Kidney glomerular epithelial cell (primary cell): ENCODE measurements at places on chromosomes 7 and 10.

GRCh38 chr10:14425034-14425433 is 94.3 kb upstream of the FRMD4A start:
- no peak for DNase-seq

DNA sequence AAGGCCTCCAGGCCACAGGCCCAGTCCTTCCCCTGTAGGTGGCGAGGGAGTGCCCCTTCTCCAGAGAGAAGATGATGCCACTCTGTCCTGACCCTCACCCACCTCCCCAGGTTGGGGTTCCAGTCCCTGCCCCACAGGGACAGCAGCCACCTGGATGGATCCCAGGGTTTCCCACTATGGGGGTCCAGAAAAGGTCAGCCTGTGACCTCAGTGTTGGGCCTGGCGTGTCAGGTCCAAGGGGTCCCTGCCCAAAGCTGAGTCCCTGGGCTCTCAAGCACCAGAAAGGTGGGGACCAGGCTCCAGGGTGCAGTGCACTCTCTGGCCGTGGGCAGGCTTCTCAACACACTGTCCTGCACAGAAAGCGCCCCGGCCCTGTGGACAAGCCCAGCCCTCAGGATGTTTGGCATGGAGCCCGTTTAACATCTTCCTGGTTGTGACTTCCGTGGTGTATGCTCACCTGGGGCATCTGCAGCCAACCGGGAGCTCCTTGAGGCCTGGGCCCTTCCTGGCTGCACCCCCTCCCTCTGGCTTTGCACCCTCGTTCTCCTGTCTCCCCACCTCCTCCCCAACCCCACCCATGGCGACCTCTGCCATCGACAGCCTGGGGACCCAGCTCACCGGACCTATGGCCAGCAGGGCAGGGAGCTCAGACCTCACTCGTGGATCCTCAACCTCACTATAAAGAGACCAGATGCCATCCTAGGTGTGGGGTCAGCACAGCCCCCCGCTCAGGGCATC is 58.3 kb upstream of the PPP2R2D start:
- no peak for DNase-seq

- peak; percentile 72 for DNase-seq
Measured at GRCh38 chr10:77641788-77642397, 4.3 kb upstream of the KCNMA1 start.

- peak; percentile 76 for DNase-seq
Measured at GRCh38 chr10:11146402-11147171, 128.9 kb downstream of the CELF2 start.

- no peak for DNase-seq
Measured at GRCh38 chr10:6918305-6918704, 338.2 kb upstream of the PRKCQ start.

- DNase-seq: no peak
Measured at GRCh38 chr10:66737241-66737640, 188.6 kb upstream of the LRRTM3 start.

- DNase-seq: no peak
Measured at GRCh38 chr10:118816471-118817168, 61.9 kb upstream of the CACUL1 start.

- no peak for DNase-seq
Measured at GRCh38 chr10:119917777-119918176, 25.2 kb downstream of the SEC23IP start.

DNA sequence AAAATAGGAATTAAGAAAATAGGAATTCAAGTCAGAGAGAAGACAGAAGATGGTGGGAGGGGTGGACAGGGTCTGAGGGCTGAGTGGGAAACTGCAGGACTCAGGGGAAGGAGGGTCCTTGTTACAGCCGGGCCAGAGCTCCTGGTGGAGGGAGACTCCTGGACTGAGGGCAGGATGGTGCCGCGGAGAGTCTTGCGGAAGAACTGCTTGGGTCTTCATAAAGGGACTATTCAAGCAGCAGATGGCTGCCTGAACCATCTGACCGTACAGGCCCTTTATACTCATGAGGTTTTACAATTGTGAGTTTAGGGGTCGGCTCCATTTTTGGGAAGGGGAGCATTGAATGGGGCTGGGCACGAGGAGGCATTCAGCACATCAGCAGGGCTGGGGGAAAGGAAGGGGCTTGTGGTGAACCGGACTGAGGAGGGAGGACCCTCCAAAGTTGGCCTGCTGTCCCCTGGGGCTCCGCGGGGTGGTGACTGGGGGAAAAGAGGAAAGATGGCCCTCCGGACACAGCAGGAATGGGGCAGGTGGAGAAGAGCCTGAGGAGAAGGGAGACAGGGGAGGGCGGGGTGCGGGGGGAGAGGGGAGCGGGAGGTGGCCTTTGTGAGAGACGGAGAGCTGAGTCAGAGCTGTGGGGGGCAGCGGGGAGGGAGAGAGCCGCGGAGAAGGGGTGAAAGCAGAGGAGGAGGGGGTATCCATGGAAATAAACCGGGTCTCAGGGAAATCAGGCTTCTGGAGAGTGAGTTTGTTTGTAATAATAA is 1.5 kb downstream of the FAM131B start:
- DNase-seq: no peak

- no peak for DNase-seq
Measured at GRCh38 chr10:50400694-50401093, 149.4 kb upstream of the ASAH2 start.

- no peak for DNase-seq
Measured at GRCh38 chr10:55158633-55159032, 357.6 kb upstream of the PCDH15 start.

- DNase-seq: no peak
Measured at GRCh38 chr7:40899151-40899550, 764.3 kb downstream of the SUGCT start.

GRCh38 chr7:36186359-36187121 is 33.5 kb downstream of the EEPD1 start:
- no peak for DNase-seq

DNA sequence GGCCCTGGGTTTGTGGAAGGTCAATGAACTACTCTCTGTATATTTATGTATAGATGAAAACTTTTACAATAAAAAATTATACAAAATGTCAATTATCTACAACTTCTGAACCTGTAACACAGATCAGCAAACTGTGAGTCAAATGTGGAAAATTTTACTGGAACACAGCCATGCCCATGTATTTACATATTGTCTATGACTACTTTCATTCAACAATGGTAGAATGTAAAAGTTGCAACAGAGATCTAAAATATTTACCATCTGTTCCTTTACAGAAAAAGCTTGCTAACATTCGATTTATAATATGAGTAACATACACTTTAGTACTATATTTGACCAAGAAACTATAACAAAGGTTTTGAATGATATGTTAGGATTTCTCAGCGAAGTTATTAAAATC is 481.6 kb downstream of the PARD3 start:
- no peak for DNase-seq

DNA sequence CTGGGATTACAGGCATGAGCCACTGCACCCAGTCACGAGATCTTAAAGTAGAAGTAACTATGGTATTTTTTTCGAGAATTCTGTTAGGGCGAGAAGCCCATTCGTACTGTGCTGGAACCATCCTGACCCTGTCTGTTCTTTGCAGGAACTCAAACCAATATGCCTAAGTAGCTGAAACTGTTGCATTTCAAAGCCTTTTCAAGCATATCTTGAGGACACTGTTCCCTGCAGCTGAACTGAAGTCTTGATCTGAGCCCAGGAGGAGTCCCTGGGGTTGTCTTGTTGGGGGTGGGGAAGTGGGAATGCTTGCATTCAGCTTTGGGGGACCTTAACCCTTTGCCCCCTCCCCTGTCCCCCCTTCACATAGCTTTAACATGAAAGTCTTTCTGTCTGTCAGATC is 61.5 kb downstream of the CUX1 start:
- no peak for DNase-seq

- DNase-seq: no peak
Measured at GRCh38 chr10:70499836-70500167, 21.2 kb downstream of the PALD1 start.

DNA sequence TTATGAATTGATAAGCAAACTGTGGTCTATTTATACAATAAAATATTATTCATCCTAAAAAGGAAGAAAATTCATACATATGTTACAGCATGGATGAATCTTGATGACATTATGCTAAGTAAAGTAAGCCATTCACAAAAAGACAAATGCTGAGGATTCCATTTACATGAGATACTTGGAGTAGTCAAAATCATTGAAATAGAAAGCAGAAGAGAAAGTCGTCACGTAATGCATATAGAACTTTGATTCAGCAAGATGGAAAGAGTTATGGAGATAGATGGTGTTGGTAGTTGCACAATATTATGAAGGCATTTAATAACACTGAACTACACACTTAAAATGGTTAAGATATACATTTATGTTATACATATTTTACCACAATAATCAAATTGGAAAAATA is 309.7 kb upstream of the KLF6 start:
- DNase-seq: no peak

GRCh38 chr10:84355106-84355505 is 26.7 kb downstream of the CCSER2 start:
- DNase-seq: no peak

GRCh38 chr10:28179006-28179742 is 123.7 kb downstream of the MPP7 start:
- DNase-seq: peak; percentile 12

GRCh38 chr7:105376908-105377533 is 11.7 kb downstream of the SRPK2 start:
- no peak for DNase-seq

DNA sequence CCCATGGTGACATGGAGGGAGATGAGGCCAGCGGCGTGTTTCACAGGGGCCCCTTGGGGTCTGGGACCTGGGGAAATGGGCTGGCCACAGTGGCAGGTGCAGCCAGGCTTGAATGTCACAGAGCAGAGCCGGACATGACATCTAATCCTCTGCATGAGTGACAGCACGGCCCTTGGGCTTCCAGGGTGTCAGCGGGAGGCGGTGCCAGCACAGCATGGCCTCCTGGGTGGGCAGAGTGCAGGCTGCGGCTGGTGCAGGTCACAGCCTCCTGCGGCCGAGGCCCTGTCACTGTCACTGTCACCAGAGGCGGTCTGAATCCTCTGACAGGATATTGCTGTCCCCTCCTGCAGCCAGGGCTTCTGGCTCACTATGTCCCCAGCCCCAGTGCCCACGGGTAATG is 18.2 kb downstream of the BHLHA15 start:
- no peak for DNase-seq

DNA sequence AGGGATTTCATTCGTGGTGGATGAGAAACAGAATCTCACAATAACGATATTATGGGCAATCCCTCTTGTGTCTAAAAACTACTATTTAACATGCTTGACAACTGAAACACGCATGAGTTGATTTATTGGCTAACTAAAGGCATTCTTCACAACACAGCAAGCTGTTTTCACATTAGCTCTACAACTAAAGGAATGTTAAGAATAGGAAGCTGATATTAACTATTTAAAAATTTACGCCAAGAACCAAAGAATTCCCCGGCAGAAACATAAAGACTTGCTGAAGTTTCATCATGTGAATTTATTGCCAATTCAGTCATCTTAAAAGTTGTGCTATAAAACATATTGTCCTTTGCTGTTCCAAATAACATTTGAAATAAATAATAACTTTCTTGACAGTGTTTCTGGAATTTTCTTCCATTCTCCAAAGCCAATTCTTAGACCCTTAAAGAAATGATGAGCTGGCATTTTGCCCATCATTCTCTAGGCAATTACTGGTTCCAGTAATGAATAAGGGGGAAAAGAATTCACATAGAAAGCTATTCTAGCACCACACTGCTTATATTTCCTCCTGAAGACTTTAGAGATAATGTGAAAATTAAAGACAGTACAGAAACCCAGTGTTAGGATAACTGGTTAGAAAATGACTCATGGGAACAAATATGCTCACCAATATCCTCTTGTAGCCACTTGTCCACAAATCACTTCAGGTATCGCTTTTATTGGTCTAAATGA is 233.1 kb downstream of the PARD3 start:
- DNase-seq: peak; percentile 32

GRCh38 chr7:129646369-129647021 is 35.0 kb downstream of the NRF1 start:
- DNase-seq: no peak

DNA sequence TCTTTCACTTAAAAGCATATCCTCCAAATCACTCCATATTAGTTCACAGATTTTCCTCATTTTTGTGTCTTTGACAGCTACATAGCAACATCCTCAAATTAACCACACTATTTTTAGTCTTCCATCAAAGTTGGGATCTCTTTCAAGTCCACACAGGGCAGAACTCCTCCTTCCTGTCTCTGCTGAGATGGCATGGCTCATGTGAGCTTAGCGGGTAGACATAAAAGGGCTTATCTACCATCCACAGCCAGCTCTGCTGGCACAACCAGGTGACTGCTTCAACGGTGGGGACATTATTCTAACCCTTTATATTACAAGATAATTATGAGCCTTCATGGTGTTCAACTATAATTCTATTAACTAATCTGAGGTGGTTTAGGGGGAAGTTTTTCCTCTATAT is 35.5 kb downstream of the ICA1 start:
- DNase-seq: no peak

- no peak for DNase-seq
Measured at GRCh38 chr7:45102785-45103712, 8.4 kb downstream of the TBRG4 start.

DNA sequence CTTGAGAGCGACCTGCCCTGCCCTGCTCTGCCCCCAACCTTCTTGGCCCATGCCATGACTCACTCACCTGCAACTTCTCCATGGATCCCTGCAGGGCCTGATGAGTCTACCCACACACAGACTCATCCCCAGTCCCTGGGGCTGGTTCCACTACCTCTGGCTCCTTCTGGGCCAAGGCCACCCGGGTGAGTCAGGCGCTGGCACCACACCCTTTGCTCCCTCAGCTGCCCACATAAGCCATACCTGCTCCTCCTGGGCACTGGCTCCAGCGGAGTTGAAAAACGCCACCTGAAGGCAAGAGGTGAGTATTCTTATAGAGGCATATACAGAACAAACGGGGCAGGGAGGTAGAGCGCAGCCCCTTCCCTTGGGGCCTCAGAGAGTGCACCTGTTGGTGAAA is 16.2 kb upstream of the MTPAP start:
- no peak for DNase-seq

- peak; percentile 76 for DNase-seq
Measured at GRCh38 chr7:116569737-116570136, 44.9 kb downstream of the CAV1 start.

DNA sequence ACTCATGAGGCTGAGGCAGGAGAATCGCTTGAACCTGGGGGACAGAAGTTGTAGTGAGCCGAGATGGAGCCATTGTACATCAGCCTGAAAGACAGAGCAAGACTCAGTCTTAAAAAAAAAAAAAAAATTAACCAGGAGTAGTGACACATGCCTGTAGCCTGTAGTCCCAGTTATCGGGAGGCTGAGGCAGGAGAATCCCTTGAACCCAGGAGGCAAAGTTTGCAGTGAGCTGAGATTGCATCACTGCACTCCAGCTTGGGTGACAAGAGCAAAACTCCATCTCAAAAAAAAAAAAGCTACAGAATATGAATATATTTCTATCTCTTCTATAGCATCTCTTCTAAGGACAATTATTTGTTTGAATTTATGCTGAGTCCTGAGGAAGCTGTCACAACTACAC is 6.5 kb downstream of the AZGP1 start:
- no peak for DNase-seq

- DNase-seq: no peak
Measured at GRCh38 chr10:34235164-34235832, 579.8 kb downstream of the PARD3 start.

- DNase-seq: no peak
Measured at GRCh38 chr7:90192876-90193750, 18.4 kb upstream of the STEAP2 start.

GRCh38 chr10:21047511-21047910 is 150.4 kb upstream of the NEBL start:
- no peak for DNase-seq

GRCh38 chr7:70092314-70093204 is 494.3 kb downstream of the AUTS2 start:
- DNase-seq: no peak
